ENCODE measurements at places on chromosomes 13 and 19.

GRCh38 chr19:5801796-5802619, 2.9 kb upstream of the NRTN start:
- DNase-seq, result peak; percentile 97

- DNase-seq, result no peak
Observed at GRCh38 chr19:23098988-23099387, 17.8 kb upstream of the ZNF730 start.

DNA sequence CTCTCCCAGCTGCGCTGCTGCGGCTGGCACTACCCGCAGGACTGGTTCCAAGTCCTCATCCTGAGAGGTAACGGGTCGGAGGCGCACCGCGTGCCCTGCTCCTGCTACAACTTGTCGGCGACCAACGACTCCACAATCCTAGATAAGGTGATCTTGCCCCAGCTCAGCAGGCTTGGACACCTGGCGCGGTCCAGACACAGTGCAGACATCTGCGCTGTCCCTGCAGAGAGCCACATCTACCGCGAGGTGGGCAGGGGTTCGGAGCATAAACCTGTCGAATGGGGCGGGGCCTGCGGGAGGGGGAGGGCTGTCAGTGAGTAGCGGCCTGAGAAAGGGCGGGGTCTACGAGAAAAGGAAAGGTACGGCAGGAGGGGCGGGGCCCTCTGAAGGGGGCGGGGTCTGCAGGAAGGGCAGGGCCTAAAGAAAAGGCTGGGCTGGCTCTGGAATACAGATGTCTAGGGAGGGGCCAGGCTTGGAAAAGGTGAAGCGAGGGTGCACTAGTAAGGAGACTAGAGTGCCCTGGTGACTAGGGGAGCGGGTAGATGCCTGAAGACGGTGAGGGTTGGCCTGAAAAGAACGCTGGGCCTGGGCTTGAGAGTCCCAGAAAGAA, 3.6 kb downstream of the CD37 start:
- DNase-seq, result peak; percentile 99

DNA sequence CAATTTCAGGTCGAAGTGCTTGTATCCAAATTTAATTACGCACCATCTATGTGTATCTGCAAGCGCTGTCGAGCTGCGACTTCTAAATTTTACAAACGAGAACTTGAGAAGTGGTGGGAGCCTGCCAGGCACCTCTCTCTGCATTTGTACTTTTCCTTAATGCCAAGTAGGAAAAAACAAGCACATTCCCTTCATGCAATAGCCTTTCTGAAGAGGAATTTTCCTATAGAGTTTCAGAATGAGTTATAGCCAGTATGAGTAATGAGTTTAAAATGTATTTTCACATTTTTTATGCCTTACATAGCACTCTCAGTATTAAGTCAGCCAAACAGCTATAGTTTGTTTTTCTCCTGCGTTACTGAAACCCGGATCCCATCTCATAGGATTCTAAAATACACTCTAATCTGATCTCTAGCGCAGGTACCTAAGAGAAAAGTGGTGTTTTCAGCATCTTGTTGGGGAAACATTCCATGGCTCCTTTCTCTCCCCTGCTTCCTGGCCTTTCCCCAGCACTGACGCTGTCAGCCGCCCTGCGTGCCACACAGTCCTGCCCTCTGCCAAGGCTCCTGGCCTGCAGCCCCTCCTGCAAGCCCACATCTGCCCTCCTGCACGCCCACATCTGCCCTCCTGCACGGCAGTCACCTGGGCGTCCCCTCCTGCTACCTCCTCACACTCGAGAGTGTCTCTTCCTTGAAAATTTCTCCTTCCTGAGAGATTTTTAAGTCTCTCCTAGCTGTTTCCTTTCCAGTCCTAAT, 526.9 kb downstream of the MYO16 start:
- no peak for DNase-seq

- peak; percentile 81 for DNase-seq
Observed at GRCh38 chr19:23118400-23118799, 1.6 kb downstream of the ZNF730 start.

DNA sequence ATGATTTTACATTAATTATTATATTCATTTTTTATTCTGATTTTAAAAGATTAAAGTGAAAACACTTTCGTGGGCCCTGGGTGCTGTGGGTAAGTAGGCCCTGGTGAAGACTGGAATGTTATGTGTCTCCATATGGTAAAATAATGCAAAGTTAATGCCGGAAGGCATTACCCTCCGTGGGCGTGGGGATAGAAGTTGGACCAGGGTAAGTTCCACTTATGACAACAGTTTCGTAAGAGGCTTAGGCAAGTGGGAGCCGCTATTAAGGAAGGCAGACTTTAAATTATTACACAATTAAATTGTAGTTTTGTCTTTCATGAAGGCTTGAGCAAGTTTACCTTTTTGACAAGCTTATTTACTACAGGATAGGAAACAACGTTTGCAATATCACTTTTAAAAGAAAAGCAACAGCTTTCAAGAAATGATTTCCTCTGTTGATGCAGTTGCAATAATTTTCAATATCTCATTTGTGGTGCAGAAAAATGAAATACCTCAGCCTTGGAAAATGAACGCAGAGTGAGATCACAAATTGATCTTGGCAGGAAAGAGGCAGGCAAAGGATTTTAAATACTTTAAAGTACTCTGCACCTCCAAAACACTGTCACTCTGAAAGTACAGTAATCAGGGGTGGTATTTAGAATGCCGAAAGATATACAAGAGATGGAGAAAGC, 310.6 kb downstream of the DCT start:
- DNase-seq, result no peak

- peak; percentile 56 for DNase-seq
Observed at GRCh38 chr13:102903659-102904407, 58.0 kb downstream of the ERCC5 start.

DNA sequence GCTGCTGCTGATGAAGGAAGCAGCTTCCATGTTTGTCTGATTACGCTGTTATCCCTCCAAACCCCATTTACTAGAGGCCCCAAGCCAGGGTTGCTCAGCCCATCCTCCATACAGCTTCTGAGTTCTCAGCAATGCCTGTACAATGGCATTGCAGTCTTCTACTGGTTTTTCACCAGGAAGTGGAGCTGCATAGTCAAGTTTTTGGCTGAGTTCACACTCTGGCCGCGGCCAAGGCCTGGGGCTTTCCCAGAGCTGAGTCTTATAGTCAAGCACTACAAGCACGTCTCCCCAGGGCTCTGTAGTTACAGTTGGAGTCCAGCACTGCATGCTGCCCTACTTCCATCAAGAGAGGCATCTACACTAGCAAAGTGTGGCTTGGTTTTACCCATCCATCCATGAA, 182.5 kb downstream of the POU4F1 start:
- no peak for DNase-seq

- no peak for DNase-seq
Observed at GRCh38 chr13:111142472-111142871, 27.4 kb downstream of the ARHGEF7 start.

DNA sequence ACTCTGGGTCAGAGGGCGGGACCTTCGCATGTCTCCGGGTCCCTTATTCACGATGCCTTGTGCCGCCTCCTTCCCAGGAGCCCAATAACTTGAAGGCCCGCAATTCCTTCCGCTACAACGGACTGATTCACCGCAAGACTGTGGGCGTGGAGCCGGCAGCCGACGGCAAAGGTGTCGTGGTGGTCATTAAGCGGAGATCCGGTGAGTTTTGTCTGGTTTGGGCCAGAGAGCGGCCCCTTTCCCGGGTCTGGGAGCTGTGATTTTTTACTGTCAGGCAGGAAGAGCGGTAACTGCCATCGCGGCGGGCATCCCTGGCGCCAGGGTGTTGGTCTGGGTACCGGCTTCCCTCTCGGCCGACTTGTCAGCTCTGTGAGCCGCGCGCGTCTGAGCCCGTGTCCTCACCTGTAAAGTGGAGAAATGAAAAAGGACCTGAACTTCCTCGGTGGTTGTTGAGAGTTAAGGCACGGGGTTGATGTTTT, 800 bp downstream of the RPL28 start:
- DNase-seq, result no peak

GRCh38 chr13:68509734-68510621, 1279.8 kb upstream of the PCDH9 start:
- DNase-seq, result no peak

DNA sequence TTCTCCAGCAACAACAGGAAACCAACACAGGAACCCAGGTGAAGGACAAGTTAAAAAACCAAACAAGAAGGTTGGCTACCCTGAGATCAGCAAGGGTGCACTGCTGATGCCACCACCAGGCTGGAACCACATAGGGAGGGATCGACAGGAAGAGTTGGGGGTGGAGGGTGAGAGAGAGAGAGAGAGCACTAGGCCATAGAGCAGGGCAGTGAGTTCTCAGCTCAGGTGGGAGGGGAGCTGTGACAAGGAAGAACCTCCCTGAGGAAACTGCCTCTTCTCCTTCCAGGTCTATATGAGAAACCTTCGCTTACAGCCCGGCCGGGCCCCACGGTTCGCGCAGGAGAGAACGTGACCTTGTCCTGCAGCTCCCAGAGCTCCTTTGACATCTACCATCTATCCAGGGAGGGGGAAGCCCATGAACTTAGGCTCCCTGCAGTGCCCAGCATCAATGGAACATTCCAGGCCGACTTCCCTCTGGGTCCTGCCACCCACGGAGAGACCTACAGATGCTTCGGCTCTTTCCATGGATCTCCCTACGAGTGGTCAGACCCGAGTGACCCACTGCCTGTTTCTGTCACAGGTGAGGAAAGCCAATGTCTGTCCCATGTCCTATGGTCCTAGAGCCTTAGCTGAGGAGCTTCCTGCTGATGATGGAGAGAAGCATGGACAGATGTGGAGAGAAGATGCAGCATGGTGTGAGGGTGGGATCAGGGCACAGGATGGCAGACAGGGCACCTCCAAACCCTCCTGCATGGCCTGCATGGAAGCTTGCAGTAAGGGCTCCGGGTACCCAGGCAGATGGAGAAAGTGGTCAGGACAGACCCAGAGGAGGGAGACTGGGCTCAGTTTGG, 2.5 kb downstream of the KIR2DL4 start:
- no peak for DNase-seq

DNA sequence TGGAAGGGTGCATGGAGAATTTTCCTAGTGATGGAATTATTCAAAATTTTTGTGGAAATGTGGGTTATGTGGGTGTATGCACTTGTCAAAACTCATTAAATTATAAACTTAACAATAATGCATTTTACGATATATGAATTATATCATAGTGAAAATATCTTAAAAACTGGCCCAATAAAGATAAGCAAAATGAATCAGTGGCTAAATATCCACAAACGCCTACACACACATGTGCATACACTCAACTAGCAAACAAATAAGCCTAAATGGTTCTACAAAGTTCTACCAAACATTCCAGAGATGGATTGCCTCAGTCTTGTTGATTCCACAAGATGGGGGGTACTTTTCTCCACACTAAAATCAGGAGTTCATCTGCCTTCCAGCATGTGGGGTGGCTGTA, 349.5 kb downstream of the TSHZ3 start:
- DNase-seq, result no peak

Measured in GM23338 (cell line).